ENCODE measurements at places on chromosomes 16 and 17.
A peak's percentile ranks its signal among the peaks of the same experiment; 100 is the strongest.

DNA sequence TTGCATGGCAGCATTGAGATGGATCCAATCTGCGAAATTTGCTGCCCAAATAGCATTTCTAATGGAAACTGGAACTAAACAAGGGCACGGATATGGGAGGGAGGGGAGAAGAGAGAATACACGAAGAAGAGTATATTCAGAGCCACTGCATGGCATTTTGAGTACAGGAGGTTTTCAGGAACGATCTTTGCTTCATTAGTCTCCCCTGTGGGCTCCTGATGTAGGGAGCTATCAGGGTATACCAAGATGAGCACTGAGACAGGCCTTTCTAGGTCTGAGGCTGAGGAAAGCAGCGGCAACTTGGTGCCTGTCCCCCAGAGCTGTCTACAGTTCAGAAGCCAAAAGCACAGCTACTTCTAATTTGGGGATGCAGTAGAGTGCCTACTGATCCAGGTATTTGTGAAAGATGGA, 257.7 kb upstream of the PMFBP1 start:
- no peak for DNase-seq

DNA sequence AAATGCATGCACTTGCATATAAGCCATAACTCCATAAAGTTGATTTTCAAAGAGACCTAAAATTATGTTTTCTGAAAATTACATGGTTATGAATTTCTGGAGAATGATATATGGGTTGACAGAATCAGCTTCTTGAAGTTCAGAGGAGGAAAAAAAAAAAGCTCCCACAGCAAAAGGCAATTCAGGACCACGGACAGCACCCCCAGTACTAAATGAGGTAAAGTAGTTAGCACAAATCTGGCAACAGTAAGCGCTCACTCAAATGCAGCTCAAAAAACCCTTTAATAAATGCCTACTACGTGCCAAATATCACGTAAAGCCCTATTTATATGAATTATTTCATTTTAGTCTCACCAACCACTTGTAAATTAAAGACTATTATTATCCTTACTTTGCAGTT, 135.2 kb downstream of the SHISA9 start:
- DNase-seq, result no peak

DNA sequence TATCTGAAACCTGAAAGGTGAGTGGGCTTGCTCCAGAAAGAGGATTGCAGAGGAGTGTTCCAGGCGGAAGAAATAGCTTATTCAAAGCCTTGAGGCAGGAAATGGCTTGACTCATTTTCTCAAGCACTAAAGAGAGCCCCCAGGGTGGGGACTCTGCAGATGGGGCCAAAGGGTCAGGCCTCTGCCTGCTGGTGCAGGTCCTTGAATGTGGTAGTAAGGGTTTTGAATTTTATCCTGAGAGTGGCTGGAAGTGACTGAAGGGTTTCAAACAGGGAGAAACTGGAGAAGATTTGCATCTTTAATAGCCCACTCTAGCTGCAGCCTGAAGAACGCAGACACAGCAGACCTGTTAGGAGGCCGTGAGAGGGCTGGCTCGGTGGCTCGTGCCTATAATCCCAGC, 144.4 kb downstream of the CCT6B start:
- no peak for DNase-seq

- no peak for DNase-seq
These were observed 16.7 kb downstream of the CA5A start for GRCh38 chr16:87919681-87919994.

DNA sequence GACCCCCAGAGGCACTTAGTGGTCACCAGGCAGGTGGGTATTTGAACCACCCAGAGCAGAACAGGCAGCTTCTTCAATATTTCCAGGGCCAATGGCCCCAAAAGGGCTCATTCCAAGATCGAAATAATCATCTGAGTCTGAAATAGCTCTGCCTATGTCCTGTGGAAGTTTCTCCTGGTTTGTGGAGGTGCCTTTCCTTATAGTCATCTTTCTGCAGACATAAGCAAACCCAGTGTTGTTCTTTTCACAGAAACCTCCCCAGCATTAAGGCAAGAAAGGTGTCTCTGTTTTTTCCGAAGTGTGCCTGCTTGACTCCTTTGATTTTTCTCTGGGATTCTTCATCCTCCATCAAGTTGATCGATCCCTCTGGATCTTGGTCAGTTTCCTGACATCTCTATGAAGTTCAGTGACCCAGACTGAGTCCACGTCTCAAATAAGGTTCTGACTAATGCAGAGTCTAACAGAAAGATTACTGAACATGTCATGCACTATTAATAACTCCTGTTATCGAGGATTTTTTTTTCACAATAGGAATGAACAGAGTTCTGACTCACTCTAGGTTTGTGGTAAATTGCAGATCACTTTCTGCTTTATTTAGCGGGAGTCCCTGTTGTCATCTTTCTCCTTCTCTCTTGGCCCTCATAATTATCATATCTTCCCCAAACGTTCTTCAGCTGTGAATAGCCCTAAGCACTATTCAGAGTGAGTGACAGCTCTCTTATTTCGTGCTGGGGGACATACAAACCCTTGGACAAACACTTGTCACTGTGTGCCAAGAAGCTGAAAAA, 1.5 kb downstream of the LRRC3C start:
- no peak for DNase-seq

- no peak for DNase-seq
These were observed 390.6 kb downstream of the HAPSTR1 start for GRCh38 chr16:9481747-9482730.

DNA sequence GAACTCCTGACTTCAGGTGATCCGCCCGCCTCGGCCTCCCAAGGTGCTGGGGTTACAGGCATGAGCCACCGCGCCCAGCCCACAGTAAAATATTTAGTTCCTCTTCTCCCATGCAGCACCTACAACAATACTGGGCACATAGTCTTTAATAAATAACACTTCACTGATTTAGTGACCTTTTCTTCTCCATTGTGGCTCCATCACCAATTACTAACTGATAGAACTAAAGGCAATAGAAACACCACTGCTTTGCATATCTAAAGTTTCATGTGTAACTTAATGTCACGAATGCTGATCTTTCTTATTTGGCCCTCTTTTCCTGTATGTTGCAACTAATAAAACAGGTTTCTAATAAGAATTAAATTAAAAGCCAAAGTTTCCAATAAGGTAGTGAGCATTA, 38.9 kb downstream of the TRIM37 start:
- no peak for DNase-seq

DNA sequence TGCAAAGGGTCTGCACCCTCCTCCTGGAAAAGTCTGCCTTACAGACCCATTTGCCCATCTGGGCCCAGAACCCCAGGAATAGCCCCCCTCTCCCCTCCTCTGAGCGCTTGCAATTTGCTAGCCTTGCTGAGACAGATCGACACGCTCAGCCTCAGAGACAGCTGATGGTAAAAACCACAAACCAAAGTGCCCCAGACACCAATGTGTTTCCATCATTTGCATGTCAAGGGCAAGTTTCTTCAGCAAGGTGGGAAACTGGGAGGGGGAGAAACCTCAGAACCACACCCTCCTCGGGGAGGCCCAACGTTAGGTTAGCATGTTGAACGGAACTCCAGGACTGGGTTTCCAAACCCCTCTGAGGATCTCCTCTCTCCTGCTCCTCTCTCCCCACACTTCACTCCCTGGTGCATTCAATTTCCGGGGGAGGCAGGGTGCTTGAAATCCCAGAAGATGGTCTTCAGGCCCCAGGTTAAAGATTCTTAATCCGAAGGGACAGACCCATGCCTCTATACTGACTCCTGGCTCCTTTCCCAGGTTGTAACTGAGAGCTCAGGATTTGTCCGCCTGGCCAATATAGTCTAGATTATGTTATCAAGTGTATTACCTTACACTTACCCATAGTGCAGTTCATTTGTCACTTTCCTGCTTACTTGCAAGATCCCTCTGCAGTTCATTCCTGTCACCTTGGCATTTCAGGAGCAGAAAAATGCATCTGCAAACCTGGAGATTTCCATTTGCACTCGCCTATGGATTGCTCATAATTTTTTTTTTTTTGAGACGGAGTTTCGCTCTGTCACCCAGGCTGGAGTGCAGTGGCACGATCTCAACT, 1.3 kb upstream of the CUEDC1 start:
- DNase-seq, result no peak

- DNase-seq, result peak; percentile 73
These were observed 3.8 kb upstream of the CD7 start for GRCh38 chr17:82320956-82321927.
